ENCODE measurements at places on chromosomes 3 and 15. TPM values are rescaled to one million over a fixed set of nuclear protein-coding genes. Genes with fewer than 3 reads are reported as not detected.
A peak's percentile ranks its signal among the peaks of the same experiment; 100 is the strongest.

DNA sequence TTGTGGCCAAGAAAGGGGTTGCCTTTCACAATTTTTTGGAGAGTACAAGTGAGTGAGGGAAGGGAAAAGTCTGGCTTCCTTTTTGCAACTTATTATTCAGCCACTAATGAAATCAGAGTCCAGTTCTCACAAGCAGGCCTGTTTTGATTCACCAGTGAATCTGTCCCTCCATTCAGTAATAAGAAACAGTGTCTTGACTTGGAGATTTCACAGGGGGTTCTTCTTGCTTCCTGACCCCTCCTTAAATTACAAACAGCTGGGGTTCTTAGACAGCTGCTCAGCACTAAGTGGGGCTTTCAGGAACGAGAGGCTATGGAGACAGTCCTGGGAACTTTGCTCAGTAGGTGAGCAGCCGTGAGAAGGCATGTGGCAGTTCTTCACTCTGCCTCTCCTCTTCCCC, 24.5 kb downstream of the SEMA3G start:
- DNase-seq = no peak

GRCh38 chr15:27903405-27903804, 195.7 kb downstream of the OCA2 start:
- no peak for DNase-seq

DNA sequence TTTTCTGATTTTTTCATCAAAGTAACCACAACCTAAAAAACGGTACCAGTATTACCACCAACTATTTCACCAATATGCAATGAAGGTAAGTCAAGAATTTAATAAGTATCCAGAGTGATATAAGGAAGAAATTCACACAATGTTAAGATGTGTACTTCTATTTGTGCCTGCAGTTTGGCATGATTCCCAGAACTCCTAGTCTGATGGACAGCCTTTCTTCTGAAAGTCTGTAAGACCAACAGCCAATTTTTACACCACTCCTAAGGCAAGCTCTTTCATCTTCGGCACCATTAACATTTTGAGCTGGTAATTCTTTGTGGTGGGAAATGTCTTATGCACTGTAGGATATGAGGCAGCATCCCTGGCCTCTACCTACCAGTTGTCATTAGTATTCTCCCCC, 108.3 kb downstream of the VPS13C start:
- DNase-seq = no peak

MIX23 gene
- 13.8 TPM for total RNA-seq

TMEM212 gene
- total RNA-seq = not detected

MST1R gene
- total RNA-seq = 1.4 TPM

DNA sequence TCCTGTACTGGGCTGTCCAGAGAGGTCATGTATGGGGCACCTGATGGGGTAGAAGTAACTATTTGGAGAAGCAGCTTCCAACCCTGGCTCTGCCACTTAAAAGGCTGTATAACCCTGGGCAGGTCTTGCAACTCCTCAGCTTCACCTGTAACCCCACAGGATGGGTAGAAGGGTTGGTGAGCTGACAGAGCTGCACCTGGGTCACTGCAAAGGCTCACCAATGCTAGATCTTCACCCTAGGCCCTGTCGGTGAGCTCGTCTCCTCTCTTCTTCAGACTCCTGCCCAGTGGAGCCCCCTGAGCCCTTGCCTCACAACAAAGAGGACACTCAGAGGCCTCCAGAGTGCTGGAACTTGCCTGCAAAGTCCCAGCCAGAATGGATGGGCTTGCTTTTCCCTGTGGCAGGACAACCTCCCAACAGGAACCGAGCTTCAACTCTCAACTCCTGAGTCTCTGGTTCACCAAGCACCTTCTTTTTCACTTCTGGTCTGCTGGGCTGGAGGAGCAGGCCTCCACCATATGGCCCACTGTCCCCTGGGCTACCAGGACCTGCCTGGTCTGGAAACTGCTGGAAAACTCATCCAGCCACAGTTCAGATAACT, 45.9 kb downstream of the XXYLT1 start:
- DNase-seq = peak; percentile 47

PRSS50 gene
- total RNA-seq = not detected

GRCh38 chr3:58260261-58260731, 22.7 kb downstream of the ABHD6 start:
- no peak for DNase-seq

DNA sequence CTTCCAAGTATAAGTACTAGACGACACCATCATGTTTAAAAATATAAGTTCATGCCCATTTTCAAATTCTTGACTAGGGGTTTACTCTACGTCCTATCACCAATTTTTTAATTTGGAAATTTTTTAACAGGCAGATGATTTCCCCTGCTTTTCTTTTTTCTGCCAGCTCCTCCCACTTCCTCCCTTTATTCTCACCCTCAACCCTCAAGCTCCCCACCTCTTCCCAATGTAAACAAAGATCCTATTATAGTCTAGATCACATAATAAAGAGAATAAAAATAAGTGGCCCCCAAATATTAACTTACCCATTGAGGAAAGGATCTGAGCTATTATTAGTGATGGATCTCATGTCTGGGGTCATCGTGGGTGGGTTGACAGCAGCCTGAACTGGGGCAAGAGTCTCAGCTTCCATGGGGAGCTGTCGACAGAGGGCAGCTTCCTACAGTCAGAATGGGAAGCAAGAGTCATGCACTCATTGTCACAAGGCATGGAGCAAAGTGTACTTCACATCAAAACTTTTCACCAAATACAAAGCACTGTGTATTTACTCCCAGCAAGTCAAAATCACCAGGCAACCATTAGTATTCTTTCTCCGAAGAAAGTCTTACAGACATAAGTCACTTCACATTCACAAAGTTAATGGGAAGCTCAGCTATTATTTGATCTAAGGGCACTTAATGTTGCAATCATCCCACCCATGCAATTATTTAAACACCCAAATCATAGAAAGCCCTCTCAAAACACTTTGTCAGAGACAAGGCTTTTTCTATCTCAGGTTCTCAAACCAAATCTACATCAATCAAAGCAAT, 53.2 kb downstream of the TM4SF4 start:
- no peak for DNase-seq

DNA sequence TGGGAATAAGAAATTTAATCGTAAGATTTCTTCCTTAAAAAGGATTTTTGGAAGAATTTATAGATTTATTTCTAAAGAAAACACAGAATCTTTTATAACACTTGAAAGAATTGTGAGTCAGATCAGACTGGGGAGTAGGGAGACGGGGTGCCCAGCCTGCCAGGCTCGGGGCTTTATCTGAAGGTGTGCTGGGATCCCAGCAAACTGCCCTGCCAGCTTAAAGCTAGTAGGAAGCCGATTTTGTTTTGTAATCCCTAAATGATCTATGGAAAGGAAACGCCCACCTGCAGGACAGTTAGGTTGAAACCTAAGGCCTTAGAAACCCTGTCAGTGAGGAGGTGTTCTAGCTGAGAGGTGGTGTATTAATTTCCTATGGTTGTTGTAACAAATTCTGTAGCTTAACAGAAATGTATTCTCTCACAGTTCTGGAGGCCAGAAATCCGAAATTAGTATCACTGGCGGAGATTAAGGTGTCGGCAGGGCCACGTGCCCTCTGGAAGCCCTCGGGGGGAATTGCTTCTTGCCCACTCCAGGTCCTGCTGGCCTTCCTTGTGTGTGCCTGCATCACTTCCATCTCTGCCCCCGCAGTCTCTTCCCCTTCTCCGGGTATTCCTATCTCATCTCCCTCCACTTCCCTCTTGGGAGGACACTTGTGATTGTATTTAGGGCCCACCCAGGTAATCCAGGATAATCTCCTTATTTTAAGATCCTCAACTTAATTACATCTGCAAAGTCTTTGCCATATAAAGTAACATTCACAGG, 19.3 kb upstream of the RAB6B start:
- DNase-seq = no peak

OR5K2 gene
- not detected for total RNA-seq

SRGAP3 gene
- 1.7 TPM for total RNA-seq

P2RY12 gene
- 3.1 TPM for total RNA-seq

GRCh38 chr3:52153389-52154096, 680 bp downstream of the POC1A start:
- DNase-seq = no peak

- no peak for DNase-seq
Observed at GRCh38 chr15:70299931-70300869, 202.5 kb upstream of the TLE3 start.

ACTRT3 gene
- 2.4 TPM for total RNA-seq
